ENCODE measurements at places on chromosomes 5 and 9.

DNA sequence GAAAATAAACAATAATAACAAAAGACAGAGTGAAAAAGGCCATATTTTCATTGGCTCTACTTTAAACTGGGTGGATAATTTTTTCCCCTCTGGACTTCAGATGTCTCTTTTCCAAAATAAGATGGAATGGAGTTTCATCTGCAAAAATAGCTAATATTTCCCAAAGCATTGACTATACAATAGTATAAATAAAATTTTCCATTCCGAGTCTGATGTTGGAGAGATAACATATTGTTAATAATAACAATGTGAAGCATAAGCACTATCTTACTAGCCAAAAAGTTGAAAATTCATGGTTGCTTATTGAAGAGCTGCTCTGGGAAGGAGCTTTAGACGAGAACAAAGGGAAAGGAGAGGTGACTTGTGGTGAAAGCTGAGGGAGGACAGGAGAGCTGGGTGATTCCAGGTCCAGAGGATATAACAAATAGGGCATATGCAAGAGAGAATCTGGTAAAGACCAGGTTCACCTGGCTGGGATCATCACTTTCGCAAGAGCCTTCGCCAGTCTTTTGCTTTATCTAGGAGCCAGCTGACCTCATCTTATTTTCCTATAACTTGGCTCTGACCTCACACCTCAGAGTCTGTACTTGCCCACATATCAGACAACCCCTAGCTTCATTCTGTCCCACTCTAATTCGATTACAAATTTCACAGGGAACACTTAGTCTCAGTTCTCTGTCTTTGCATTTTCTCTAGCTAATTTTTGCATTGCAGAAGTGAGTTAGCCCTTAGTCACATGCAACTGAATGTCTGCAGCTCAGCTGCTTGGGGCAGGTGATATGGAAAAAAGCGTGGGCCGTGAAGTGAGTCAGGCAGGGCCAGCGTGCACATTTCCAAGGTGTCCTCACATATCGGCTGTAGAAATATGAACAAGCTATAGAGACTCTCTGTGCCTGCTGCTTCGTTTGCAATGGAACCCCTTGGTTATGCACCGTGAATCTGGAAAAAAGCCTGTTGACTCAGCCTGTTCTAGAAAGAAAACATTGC, 7.6 kb upstream of the ZNF474 start:
- no peak for DNase-seq

GRCh38 chr5:166672431-166672830, 1619.0 kb upstream of the WWC1 start:
- DNase-seq = no peak

DNA sequence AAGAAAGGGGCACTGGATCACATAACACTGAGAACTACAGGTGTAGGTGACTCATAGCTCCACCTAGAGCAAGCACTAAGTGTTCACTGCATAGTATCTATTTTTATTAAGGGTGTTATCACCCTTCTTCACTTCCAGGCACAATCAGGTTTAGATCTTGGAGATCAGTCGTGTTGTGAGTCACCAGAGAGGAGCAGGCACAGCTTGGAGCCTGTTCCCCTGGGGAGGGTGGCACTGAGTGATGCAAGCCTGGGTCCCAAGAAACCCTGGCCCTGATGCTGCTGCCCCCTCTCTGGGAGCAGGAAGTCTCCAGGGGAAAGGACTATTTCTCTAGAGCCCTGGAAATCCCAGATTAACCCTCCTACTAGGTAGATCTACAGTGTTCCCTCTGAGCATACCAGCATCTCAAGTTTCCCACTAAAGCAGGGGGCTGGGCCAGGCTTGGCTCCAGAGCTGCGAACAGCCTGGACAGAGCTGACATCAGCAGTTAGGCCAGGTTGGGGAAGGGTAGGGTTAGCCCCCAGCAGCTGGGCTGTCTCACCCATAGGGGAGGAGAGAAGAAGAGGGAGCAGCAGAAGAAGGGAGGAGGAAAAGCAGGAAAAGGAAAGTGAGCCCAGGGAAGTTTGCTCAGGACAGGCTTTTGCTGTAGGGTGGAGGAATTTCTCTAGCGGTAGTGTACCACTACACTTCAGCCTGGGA, 28.1 kb upstream of the SPINK4 start:
- no peak for DNase-seq

- DNase-seq = no peak
These were observed 10.9 kb downstream of the SHOC1 start for GRCh38 chr9:111783857-111784256.

DNA sequence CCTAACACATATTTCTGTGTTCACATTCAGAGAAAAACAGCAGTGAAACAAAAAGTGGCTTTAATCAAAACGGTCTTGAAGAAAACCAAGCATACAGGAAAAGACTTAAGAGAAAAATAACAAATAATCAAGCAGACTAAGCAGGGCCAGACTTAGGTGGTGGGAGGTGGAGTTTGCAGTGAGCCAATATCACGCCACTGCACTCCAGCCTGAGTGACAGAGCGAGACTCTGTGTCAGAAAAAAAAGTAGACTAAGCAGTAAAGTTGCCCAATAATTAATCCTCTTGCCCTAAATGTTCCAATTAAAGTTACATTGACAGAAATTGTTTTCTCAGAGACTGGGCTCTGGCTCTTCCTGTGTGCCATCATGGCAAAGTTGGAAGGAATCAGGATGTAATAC, 26.6 kb upstream of the GLDC start:
- DNase-seq = no peak
